ENCODE measurements at places on chromosomes 11 and 22.

DNA sequence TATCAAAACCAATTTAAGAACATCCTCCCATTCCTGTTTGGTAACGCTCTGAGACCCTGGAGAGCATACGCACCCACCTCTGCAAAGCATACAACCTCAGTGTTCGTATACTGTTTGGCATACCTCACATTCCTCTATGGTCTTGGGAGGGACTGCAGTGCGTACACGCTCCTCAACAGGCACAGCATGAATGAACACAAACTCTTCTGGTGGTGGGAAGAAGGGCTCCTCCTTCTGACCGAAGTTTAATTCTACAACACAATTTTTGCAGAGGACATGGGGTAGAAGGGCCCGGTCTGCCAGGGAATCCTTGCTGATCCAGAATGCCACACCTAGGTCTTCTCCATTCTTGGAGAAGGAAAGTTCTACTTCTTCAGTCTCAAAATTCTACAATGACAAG lies 5.3 kb downstream of the HNRNPUL2 start:
- no peak for DNase-seq

DNA sequence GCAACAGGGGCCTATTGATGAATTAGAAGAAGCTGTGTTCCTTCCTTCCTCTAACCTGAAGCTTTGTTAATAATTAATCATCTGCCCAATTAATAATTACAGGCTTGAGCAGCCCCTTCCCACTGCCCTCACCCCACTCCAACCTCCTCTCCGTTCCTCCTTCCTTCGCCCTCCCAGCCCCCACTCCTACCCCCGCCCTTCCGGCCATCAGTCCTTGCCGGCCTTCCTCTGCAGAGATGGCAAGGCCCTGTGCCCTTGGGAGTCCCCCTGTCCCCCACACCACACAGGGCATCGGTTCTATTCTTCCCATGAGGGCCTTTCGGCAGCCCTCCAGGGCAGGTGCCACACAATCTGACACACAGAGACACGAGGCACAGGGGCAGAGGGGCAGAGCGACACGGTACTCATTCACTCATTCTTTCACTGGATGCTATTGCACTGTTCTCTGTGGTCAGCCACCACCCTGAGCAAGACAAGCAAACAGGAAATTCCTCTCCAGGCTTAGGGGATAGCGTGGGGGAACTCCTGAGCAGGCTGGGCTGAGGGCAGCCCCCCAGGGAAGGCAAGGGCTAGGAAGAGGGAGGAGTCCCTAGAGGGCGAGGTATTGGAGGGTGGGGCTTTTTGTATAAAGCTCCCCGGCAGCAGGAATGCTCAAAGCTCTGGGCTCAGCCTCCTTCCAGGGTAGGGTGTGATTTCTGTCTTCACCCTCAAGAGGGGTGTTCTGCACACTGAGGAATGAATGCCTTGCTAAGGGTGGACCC lies 14.7 kb downstream of the MGAT3 start:
- DNase-seq, result peak; percentile 56

DNA sequence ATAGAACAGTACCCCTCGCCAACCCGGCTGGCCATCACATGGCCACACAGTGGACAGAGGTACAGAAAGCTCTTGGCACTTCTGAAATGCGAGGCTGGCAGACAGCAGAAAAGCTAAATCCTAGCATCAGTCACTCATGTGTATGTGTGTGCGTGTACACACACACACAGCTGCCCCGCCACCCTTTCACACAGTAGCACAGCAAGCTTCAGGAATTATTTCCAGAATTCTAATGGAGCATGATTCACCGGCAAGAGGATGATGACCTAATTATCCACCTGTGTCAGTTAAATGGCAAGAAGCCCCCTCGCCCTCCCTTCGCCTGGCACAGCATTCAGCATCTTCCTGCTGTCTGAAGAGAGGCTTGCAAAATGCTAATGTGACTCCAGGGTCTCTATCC lies 336.0 kb downstream of the SHANK2 start:
- no peak for DNase-seq

GRCh38 chr11:1881442-1882264 lies 10.0 kb downstream of the PRR33 start:
- DNase-seq, result no peak

DNA sequence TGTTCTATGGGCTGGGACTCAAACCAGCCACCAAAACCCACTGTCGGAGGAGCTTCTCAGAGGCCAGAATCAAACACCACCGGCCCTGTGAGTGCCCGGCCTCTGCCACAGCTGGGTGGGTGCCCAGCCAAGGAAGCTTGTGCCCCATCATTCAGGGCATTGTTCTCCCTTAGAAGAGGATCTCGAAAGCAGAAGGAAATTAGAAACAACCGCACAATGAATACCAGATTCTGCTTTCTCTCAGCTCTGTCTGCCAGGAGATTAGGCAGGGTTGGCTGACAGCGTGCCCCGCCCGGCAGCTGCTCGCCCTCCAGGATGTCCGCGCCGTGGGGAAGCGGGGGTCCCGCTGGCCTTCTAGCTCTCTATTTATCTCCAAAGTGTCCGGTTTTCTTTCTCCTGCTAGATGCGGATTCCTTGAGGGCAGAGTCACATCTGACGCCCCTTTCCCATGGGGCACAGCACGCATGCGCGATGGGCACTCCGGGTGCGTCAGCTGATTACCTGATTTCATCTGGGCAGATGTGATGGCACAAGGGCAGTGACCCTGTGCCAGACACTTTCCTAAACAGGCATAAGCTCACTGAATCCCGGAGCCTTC lies 25.5 kb downstream of the SCGB1A1 start:
- DNase-seq, result peak; percentile 97

DNA sequence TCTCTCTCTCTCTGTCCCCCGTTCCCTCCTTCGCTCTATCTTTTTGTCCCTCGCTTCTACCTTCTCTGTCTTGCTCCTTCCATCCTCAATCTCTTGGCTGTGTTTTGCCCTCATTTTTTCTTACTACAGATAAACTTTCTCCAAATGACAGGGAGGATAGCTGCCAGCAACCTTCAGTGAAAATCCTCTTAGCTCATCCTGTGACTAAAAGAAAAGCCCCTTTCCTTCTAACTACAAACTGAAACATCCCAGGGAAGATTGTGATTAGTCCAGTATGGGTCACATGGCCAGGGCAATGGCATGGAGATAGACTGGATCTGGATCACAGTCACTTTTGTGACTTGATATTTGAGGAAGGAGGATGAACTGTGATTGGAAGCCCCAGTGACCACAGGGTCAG lies 10.4 kb downstream of the SPON1 start:
- no peak for DNase-seq

DNA sequence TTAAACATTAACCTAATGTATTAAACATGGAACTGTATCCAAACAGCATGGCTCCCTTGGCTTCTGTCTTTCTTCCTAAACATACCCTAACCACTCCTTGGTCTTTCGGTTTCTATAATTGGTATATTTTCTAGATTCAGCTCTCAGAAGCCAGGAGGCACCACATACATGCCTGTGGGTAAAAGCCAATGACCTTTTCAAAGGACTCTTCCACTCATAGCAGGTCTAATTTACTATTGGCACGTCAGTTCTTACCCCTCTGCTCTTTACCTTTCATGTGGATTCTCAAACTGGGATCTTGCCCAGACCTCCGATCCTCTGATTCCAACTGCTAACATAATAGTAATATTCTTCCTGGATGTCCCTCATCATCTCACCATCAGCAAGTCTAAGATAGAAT lies 835.1 kb downstream of the NTM start:
- no peak for DNase-seq
